AG04449 (cell line): ENCODE measurements at places on chromosomes 12 and 14.

GRCh38 chr14:85250414-85251189 is 279.3 kb upstream of the FLRT2 start:
- no peak for DNase-seq

GRCh38 chr12:91043408-91043807 is 14.4 kb downstream of the KERA start:
- DNase-seq: no peak

GRCh38 chr12:119069147-119069642 is 87.9 kb downstream of the SRRM4 start:
- no peak for DNase-seq

DNA sequence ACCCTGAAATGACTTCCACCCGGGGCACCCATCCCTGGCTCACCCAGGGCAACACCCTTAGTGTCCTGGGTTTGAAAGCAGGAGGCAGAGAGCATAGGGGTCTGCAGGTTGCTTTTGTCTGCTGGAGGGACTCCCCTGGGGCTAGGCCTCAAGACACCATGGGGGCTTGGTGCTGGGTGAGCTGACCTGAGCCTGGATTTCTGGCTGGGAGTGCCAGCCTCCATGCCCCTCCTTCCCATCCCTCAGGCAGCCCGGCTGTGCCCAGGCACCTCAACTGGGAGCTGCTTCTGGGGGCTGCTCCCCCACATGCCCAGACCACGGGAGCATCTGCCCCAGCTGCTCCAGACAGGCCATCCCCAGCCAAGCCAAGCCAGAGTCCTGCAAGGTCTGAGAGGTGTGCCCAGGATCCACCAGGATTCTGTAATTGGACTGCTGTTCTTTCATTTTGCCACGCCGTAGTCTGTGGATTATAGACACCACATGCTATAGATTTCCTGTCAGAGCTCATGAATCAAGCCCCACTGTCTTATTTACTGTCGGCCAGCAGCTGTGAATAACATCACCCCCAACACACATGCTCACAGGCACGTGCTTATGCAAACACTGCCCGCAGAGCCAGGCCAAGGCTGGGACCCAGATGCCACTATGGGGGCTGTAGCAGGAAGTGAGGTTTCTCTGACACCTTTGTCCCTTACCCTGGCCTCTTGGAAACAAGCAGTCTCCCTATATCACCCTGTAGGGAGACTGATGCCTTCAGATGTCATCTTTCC is 29.4 kb upstream of the ESRRB start:
- no peak for DNase-seq

GRCh38 chr14:39843881-39844280 is 411.6 kb upstream of the FBXO33 start:
- DNase-seq: no peak

GRCh38 chr14:61610900-61611299 is 84.4 kb upstream of the HIF1A start:
- no peak for DNase-seq

DNA sequence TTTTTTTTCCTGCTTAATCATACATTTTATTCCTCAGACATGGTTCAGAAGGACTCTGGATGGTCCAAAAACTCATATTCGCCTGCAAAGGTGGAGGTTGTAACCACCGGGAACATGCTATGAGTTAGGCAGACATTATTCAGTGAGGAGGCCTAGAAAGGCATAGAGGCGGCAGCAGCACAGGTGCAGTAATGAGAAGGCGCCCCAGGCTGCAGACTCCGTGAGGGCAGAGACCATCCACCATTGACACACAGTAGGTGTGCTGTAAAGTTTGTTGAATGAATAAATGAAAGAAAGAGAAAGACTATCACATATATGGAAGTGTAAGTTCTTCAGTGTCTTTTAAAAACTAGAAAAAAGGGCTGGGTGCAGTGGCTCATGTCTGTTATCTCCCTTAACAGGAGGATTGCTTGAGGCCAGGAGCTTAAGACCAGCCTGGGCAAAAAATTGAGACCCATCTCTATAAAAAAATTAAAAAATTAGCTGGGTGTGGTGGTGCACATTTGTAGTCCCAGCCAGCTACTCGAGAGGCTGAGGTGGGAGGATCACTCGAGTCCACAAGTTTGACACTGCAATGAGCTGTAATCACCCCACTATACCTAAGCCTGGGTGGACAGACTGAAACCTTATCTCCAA is 34.5 kb upstream of the PTGR2 start:
- DNase-seq: no peak

GRCh38 chr12:52771088-52771487 is 6.1 kb downstream of the KRT76 start:
- no peak for DNase-seq

DNA sequence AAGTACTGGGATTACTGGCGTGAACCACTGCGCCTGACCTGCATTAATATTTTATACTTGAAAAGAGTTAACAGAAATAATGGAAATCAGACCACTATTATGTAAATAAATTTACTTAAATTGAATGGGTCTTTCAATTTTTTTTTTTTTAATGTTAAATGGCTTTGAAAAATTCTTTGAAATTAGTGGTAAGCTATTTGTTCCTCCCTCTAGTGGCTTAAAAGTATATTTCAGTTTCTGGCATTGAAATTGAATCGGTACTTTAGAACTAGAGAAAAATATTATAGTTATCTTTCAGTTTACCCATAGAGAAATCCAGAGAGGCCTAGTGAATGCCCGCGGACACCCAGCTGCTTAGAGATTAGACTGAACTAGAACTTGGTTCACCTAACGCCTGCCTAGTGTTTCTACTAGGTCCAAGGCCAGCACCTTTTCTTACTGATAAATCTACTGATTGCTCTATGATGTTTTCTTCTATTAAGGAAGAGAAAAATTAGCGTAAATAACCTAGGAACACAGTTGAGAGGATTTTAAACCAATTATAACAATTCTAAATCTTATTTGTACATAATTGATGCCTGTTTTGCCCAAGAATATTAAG is 106.5 kb downstream of the EML1 start:
- DNase-seq: no peak

DNA sequence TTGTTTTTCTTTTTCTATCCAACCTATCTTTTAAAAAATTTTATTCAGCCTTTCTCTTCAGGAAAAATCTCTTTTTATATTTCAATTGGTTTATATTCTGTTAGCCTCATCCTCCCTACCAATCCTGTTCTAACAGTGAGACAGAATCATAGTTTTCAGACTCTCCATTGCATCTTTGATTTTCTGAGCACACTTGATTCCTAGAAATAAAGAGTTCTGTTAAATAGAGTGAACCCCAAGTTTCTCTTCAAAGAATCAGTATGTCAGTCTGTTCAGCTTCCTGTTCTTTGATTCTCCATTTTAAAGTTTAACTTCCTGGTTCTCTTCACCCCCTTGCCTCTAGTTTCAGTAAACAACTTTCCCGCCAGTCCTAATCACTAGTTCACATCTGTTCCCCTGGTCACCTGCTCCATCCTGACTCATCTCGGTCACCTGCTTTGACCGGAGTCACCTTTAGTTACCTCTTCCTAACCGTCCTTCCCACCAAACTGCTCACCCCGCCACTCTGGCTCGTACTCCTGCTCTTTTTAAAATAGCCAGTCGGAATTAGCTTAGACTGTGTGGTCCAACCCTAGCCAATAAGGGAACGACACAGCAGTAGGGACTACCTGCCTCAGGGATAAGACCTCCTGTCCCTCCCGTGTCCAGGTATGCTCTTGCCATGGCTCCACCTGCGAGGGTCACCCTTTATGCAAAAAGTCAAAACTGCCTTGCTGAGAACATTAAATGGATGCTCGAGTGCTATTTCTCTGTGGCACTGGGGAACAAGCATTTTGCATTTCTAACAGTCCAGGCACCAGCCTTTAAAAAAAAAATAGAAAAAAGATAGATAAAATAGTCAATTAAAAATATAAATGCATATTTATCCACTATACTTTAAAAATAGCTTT is 48.4 kb downstream of the DDX51 start:
- DNase-seq: no peak

- DNase-seq: no peak
Observed at GRCh38 chr14:95818581-95818980, 58.1 kb upstream of the TUNAR start.

DNA sequence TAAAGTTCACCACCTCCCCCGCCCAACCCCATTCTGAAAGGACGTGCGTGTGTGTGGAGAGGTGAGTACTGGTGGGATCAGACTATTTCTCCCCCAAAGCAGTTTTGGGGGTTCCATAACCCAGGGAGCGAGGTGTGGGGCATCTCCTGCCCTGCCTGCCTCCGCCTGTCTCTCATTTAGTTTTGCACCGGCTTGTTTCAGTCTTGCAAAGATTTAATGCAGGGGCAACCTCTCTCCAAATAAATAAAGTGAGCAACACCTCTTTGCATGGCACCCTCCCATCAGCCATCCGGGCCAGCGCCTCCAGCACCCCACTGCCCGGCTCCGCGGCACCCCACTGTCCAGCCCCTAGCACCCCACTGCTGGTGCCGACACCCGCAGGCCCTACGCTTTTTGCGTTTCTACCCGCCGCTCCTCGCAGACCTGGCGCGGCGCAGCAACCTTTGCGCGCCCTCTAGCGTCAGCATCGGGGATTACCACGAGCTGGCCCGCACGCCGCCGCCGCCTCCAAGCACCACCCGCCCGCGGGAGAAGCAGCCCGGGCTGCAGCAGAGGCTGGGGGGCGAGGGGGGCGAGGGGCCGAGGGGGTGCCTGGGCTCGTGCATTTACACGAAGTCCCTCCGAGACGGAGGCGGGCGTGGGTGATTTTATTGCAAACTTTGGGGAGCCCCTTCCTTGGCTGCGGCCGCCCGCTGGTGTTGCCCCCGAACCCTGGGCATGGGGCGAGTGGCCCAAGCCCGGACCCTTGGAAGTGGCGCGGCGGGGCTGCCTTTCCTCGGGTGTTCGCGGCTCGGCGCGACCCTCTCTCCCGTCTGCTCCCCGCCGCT is 55.8 kb upstream of the VRK1 start:
- DNase-seq: no peak
